ENCODE measurements at places on chromosomes 5 and 9.

DNA sequence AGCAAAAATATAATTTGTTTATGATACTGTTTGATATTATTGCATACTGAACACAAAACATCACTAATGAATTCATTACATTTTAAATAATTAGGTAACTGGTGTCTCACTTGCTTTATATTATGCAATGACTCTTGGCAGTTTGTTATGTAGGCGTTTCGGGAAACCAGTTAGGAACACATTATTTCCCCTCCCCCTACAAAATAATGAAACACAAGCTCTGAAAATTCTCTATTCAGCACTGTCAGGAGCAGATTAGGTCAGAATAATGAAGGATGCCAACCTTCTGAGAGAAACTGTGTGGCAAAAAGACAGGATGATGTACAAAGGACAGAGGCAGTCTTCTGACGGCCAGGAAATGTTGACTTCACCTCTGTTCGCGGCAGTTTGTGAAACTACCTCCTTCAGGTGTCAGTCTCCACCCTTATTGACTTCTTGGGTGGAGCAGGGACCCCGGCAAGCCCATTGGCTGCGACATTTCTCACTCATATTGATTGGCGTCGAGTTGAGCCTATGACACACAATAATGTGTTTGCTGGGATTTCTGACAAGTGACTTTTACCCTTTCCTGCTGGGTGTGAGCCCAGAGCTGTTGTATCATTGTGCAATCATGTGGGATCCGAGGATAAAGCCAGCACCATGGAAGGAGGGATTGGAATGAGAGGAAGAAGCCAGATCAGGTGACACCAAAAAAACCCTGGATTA is 33.9 kb downstream of the SH3PXD2B start:
- DNase-seq = peak; percentile 96

- DNase-seq = no peak
These were observed 319.0 kb upstream of the PTGER4 start for GRCh38 chr5:40360685-40361084.

DNA sequence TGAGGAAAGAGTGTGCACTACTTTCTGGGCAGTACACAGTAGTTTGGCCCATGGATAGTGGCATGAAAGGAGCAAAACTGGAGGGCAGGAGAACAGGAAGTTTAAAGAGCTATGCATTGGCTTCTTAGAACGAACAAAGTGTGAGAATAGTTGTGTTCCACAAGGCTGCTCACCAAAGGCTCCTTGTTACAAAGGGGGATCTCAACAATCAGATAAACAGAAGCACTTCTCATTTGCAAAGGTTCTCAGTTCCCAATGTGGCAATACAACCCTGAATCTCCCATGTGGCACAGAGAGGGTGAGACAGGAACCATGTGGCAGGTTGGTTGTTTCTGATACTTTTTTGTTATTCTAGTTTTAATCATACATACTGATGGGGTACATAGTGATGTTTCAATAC is 158.4 kb downstream of the CARTPT start:
- no peak for DNase-seq

- no peak for DNase-seq
These were observed 41.3 kb upstream of the HAND1 start for GRCh38 chr5:154519359-154519758.

DNA sequence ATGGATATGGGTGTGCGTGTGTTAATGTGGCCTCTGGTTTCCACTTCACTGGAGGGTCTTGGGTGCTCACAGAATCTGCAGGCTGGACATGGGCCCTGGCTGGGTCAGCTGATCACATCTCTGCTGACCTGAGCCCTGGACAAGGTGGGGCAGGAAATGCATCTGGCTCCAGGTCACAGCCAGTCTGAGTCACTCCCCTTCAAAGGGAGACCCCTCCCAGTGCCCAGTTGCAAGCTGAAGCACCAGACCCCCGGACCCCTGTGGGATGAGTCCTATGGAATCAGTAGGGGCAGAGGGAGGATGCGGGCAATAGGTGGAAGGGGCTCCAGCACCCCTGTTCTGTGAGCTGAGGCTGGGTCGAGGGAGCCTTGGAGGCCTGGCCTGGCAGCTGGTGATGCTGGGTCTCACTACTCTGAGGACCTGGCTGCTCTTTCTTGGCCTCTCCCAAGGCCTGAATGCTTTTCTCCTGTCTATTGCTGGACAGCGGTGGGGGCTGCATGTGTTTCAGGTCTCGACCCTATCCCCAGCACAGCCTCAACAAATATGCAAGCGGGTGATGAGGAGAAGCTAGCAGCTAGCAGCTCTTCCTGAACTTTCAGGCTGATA is 54.5 kb downstream of the PHF2 start:
- no peak for DNase-seq

- DNase-seq = no peak
These were observed 91.5 kb downstream of the NR3C1 start for GRCh38 chr5:143311955-143312354.

- no peak for DNase-seq
These were observed 4.3 kb downstream of the NHP2 start for GRCh38 chr5:178149199-178149932.

GRCh38 chr5:170945275-170945674 is 83.5 kb downstream of the RANBP17 start:
- no peak for DNase-seq

DNA sequence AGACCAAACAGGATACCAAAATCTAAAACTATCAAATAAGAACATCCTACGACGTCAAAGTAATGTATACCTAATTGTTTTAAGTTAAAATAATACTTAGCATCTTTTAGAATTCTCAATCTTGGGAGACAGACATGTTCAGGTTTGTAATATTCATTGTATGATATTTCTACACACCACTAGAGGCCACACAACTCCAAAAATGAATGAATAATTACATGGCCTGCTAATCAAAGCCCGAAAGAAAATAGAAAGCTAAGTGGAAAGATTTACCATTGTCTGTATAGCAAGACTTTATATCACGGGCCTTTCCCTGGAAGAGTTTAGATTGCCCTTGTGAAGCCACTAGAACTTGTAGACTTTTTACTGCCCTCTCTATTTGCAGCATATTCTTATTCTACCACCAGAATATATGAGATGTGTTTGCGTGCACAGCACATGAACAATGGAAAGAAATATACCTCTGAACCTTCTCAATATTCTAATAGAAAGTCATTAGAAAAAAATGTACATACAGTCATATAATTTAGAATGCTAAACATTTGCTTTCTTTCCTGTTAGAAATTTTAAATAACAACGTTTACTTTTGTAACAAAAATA is 380.1 kb upstream of the NUDT12 start:
- DNase-seq = no peak

GRCh38 chr9:114287001-114287762 is 35.7 kb upstream of the ORM1 start:
- DNase-seq = peak; percentile 79

- DNase-seq = no peak
These were observed 69.0 kb downstream of the UGCG start for GRCh38 chr9:111965566-111966019.

DNA sequence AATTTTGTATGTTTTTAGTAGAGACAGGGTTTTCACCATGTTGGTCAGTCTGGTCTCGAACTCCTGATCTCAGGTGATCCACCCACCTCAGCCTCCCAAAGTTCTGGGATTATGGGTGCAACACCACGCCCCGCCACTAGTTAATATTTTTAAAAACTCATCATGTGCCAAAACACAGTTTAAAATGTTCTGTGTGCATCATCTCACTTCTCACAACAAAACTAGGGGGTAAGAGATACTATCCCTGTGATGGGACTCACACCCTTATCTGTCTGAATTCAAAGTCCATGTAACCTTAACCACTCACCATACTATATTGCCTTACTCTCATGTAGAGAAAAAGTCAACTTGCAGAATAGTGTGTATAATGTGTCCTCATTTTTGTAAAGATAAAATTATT is 2.6 kb downstream of the PKD2L2 start:
- no peak for DNase-seq

DNA sequence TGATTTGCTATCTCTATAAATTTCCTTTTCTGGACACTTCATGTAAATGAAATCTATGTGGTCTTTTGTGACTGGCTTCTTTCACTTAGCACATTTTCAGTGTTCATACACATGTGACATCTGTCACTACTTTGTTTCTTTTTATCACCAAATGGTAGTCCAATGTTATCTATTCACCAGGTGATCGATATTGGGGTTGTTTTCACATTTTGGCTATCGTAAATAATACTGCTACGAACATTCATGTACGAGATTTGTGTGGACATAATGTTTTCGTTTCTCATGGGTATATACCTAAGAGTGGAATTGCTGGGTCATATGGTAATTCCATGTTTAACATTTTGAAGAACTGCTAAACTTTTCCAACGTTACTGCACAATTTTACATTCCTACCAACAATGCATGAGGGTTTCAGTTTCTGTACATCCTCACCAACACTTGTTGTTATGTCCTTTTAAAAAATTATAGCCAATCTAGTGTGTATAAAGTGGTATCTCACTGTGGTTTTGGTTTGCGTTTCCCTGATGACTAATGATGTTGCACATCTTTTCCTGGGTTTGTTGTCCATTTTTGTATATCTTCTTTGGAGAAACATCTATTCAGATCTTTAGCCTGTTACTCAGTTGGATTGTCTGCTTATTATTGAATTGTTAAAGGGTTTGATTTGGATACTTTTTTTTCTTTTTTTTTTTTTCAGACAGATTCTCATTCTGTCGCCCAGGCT is 263.0 kb downstream of the PDZD2 start:
- DNase-seq = no peak

- DNase-seq = no peak
These were observed 35.2 kb downstream of the DTWD2 start for GRCh38 chr5:118952992-118953651.

DNA sequence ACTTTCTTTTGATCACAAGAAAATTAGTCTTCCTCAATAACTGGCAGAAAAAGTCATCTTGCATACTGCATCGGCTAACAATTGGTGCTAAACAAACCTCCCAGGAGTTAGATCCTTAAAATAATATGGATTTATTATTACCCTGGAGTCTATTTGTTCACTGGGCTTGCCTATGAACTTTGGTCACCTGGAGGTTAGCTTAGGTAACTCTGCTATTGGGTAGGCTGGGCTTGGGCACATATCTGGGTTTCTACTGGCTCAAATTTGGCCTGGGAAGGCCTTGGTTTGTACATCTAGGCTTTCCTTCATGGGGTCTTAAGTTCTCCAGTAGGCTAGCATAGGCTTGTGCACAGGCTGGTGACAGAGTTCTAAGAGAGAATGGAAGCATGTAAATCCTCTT is 279.9 kb downstream of the RASEF start:
- DNase-seq = no peak

DNA sequence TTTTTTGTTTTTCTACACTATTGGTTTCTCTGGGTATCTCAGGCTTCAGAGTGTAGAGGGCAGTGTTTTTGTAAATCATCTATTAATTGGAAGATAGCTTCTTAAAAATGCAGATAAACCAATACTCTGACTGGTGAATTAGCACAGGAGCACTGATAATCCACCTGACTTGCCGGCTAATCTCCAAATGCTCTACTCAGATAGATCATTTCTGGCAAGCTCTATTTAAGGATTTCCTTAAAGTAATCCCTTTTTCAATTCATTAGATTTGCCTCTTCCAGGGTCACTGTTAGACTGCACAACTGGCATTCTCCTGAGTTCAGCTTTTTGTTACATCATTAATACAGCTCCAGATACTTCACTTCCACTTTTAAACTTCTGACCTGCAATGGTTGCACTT is 1390.3 kb upstream of the NUDT12 start:
- DNase-seq = no peak

DNA sequence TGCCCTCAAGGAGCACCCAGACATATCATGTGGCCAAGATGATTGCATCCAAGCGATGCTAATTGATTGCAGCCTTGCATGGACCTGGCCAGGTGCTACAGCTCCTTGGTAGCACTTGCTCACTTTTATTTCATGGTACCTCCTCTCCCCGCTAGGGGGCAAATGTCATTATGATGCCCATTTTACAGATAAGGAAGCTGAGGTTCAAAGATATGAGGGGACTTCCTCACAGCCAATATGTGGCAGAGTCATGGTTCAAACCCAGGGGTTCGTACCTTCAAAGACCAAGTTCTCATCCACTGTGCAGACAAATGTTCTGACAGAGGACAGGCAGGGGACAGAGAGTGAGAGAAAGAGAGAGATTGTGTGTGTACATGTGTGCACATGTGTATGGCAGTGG is 21.9 kb upstream of the KCNMB1 start:
- no peak for DNase-seq

- DNase-seq = no peak
These were observed 403.9 kb downstream of the ZNF608 start for GRCh38 chr5:124342584-124342983.

GRCh38 chr9:126617003-126617822 is 3.5 kb downstream of the LMX1B start:
- DNase-seq = no peak

DNA sequence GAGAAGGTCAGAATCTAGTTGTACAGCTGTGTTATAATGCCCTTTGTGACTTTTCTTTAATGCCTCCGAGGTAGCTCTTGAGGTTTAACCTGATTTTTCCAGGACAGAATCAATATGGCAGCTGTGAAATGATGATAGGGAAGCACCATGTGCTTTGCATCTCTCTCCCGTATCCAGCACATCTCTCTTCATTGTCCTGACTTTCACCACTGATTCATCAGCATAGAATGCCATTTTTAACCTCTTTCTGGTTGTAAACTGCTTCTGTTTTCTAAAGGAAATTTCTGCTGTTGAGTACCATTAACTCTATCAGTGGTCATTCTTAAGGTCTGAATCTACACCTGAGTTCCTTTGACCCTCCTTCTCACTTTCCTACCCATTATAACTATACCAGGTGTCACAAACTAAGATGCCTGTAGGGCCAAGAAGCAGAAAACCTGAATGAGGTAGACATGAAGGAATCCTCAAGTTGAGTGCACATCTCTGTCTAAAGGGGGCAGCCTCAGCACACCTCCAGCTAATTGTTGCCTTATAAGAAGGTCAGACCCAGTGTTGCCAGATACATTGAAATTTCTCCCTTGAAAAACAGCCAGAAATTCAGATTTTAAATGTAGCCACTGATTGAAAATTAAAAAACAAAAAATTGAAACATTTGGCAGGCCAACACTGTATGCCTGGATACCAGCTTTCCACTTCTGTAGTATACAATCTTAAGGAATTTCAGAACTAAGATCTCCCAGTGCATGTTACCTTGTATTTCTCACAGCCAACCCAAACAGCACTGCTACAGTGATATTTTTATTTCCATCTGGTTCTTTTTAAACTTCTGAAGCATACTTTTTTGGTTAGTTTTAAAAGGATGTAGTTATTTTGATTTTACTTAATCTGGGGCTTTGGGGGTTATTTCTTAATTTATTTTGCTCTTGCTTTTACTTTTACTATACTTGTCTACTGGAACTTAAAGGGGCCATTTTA is 35.8 kb upstream of the TLX3 start:
- no peak for DNase-seq

All from lower leg skin (tissue), 4 donors.